H4 (cell line): ENCODE measurements at places on chromosomes 2 and 18. TPM values are rescaled to one million over a fixed set of nuclear protein-coding genes. Genes with fewer than 3 reads are reported as not detected.

GRCh38 chr2:84299211-84299775 is 159.8 kb downstream of the SUCLG1 start:
- DNase-seq = no peak

GRCh38 chr18:55501579-55501978 is 86.4 kb downstream of the TCF4 start:
- no peak for DNase-seq

DNA sequence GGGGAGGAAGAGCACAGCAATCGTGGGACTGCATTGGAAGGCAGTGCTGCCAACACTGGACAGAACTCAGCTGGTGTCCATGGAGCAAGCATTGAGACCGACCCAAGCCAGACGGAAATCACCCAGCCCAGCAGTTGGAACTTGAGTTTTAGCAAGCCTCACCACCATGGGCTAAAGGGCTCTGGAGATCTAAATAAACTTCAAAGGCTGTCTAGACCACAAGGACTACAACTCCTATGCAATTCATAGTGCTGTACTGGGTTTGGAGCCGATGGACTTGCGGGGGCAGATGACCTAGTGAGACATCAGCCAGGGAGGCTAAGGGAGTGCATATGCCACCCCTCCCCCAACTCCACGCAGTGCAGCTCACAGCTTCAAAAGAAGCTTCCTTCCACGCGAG is 243.6 kb upstream of the SLC39A10 start:
- peak; percentile 32 for DNase-seq

DNA sequence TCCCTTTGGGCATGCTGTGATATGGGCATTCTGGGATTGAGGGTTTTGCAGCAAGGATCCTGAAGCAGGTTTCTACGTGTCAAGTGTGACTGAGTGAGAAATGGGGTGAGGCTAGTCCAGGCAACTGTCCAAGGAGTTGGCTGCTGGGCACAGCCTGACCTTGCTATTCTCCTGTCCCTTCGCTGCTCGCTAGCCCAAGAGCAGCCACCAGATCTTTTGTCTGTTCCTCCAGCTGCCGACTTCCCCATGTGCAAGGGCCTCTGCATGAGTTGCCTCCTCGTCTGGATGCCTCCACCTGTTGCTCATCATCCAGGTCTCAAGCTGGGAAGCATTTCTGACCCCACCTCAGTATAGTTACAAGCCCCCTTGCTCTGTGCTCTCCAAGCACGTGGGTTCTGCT is 71.1 kb downstream of the DYSF start:
- no peak for DNase-seq

GRCh38 chr2:101089419-101089818 is 61.8 kb downstream of the TBC1D8 start:
- no peak for DNase-seq

DNA sequence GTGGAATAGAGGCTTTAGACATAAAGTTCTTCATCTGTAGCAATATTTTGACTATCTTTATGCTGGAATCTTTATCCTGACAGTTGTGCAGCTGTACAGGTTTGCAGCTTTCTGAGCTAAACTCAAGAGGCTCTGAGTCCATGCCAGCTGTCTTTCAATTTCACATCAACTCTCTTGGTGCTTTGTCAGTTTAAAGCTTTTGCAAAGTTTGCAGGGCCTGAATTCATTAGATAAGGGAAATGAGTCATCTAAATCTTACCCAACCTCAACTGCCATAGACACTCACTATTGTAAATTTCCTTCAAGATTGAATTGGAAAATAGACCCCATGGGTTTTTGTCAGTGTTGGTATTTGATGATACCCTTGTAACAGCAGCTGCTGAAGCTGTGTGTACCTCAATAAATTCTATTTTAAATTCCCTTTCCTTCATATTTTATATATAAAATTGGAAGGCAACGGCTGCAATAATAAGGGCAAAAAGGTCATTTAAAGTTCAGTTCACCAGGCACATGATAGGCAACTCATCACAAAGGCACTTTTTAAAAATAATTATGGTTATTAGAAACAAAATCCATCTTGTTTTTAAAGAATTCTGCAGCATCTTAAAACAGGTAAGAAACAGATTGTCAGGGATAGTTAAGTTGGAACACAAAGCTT is 169.9 kb upstream of the SLC39A10 start:
- DNase-seq = peak; percentile 23

DNA sequence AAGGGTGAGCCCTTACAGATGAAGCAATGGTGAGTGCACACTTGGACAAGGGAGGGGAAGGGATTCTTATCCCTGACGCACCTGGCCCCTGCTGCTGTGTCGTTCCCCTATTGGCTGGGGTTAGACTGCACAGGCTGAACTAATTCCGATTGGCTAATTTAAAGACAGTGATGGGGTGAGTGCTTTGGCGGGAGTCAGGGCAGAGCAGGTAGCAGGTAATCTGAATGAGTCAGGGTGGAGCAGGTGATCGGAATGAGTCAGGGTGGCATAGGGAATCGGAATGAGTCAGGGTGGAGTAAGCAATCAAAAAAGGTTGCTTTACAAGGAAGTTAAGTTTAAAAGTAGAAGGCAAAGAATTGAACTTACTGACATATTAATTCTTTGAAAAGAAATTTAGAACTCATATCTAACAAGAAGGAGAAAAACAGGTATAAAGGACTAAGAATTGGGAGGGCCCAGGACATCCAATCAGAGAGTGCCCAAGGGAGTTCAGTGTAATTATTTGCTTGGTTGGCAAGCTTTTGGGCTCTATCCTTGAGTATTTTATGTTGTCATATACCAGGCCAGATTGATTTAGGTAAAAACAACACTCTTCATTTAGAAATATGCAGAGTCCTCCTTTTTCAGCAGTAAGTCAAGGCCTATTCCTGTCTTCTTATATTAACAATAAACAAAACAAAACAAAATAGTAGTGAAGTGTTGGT is 52.3 kb upstream of the RALBP1 start:
- DNase-seq = no peak

DNA sequence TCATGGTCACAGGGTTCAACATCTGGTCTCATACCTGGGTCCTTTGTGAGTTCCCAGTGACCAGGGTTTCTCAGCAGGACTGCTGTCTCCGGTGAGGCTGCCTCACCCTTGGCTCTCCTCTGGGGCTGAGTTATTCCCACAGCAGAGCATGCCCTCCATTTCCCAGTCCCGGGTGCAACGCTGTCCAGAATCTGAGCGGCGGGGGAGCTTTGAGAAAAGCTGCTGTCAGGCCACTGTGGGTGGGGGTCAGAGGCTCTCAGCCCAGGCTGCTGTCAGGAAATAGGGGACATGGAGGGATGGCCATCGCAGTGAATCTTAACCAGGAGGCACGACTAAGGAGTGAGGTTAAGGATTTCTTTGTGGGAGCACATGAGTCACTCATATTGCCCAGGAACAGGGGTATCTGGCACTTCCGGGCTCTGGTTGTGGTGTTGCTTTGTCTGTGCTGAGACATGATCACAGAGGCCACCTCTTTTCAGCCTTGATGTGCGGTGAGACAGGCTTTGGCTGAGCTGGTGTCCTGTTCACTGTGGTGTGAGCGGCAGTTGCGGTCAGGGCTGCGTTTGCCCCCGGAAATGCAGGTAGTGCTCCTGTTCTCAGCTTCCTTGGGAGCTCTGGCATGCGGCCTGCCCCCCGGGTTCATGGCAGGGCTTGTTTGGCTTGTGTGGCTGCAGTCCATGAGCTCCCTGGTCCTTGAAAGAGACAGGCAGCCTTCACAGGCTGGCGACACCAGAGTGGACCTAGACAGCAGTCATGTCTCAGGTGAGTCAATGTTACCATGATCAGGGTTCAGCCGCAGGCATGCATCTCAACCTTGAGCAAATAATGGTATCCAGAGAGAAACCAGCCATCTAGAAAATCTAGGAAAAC is 310.7 kb upstream of the MYT1L start:
- no peak for DNase-seq

NGEF gene
- total RNA-seq = 1.3 and 3.3 TPM in 2 replicates

DCAF17 gene
- 11.0 and 11.4 TPM in 2 replicates for total RNA-seq

SERPINB13 gene
- not detected in 2 replicates for total RNA-seq

PJVK gene
- total RNA-seq = 1.1 and 2.5 TPM in 2 replicates

DPP4 gene
- total RNA-seq = not detected in 2 replicates
